Activated T-cell treated with anti-CD3 and anti-CD28 coated beads, Interleukin-2, amount 50 U/mL, for 48 hours (primary cell): ENCODE measurements at places on chromosomes 12 and 14.
A peak's percentile ranks its signal among the peaks of the same experiment; 100 is the strongest.

DNA sequence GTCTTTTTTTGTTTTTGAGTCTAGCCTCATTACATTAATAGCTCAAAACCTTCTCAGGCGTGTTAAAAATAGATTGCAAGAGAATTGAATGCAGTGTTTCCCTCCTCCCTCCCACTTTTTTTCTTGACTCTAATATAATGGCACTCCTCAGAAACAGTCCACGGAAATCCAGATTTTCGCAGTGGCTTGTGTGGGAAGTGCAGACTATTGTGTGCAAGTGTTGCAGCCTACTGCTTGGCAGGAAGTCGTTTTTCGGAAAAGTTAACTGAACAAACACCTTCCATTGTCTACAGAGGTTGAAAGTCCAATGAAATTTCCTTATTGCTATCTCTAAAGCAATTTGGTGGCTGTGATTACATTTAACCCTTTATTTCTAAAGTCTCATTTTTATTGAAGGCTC is 147.9 kb upstream of the E2F7 start:
- no peak for DNase-seq

DNA sequence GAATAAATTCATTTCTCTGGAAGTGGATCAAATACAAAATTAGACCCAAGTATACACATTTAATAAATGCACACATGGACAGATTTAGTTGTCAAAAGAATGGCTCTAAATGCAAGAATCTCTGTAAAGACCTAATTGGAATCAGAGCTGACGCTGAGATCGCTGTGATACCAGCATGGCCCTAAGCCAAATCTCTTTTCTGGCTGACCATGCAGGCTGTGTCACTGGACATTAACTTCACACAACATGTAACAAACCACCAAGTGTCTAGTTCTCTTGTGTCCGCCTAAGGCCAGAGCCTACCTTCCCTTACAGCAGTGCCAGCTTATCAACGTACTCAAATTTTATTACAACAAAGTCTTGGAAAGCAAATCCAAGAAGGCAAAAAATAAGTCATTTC is 127.5 kb downstream of the MED13L start:
- no peak for DNase-seq

DNA sequence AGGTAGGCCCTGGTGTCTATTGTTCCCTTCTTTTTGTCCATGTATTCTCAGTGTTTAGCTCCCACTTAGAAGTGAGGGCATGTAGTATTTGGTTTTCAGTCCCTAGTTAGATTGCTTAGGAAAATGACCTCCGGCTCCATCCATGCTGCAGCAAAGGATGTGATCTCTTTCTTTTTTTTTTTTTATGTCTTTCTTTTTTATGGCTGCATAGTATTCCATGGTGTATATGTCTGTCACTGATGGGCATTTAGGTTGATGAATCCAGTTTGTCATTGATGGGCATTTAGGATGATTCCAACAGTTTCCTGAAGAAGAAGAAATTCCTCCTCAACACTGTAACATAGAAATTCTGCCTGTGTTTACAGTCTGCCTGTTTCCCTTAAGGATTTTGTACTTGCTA is 231.1 kb downstream of the CCDC91 start:
- no peak for DNase-seq

GRCh38 chr14:105495101-105495989 is 4.3 kb downstream of the TEDC1 start:
- peak; percentile 16 for DNase-seq

GRCh38 chr12:124663206-124663605 is 95.8 kb upstream of the NCOR2 start:
- no peak for DNase-seq

GRCh38 chr12:50231346-50231745 is 52.0 kb downstream of the LIMA1 start:
- DNase-seq = no peak

- DNase-seq = peak; percentile 61
These were observed 19.9 kb downstream of the CDKN1B start for GRCh38 chr12:12736759-12737676.

- no peak for DNase-seq
These were observed 78.0 kb upstream of the DICER1 start for GRCh38 chr14:95235351-95235750.

DNA sequence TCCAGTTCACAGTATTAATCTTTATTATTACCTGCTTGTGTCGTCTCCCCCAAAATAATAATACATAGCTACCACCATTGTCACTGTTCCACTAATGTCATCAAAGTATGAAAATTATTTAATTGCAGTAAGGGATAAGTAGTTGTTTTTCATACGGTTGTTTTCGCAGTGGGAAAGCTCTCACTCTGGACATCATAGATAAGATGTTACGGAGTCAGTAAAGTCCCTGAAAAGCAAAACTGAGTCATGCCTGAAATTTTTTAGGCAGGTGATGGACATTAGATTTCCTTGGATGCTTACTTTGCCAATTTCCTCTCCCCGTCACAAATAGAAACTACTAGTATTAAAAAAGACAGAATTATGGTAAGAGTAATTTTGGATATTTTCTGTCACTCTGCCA is 13.2 kb downstream of the PNP start:
- DNase-seq = no peak

DNA sequence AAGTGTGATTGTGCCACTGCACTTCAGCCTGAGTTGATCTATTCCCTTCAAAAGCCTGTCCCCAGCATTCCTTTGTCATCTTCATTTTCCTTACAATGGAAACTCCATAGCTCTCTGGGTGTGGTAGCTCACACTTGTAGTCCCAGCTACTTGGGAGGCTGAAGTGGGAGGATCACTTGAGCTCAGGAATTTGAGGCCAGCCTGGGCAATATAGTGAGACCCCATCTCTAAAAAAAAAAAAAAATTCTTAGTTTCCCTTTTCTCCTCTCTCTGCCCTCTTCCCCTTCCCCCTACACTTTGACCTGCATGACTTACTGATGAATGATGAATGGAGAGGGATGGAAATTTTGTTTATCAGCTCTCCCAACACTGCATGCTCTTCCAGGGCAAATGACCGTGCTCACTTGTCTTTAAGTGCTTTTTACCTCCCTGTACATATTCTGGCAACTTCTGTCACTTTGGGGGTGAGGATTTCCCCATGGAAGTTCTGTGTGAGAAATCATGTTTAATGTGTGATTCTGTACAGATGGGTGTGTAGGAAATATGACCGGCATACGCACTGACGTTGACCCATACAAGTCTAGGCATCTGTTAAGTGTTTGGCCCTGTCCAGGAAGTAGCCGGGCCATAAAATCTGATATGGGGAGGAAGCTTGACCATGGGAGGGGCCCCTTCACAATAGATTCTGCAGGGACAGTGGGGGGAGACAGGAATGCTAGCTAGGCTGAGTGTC is 65.4 kb downstream of the ZFP36L1 start:
- DNase-seq = no peak

- no peak for DNase-seq
These were observed 234.6 kb upstream of the FLRT2 start for GRCh38 chr14:85295318-85295717.

DNA sequence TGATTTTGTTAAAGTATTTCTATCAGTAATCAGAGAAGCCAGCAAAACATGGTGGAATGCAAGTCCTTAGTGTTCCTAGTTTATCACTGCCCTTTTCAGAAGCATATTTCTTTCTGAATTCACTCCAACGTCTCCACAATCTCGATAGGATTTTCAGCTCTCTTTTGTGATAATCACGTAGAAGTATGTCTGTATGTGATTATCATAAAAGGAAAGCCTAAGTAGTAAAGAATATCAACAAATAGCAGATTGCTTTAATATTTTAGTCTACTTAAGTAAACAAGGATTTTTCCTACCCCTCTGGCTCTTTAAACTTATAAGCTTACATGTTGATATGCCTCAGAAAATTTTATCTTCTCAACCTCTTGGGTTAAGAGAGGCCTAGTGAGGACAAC is 147.4 kb upstream of the NUDT4 start:
- DNase-seq = no peak

- no peak for DNase-seq
These were observed 719 bp upstream of the SRSF9 start for GRCh38 chr12:120470150-120470784.

DNA sequence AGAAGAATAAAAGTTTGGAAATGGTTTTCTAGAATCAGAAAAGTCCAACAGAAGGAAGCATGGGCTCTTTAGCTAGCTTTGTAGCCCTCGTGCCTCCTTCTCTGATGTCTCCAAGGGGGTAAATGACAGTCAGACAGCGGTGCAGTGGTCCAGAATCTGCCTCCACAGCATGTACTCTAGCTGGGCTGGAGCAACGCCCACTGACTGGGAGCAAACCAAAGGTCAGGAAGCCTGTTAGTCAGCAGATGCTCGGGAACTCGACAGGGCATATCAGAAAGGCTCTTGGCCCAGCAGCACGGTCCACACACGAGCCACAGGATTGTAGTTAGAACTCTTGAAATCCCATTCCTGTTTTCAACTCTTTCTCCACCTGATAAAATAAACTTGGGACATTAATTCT is 164.3 kb downstream of the GRIN2B start:
- DNase-seq = no peak

DNA sequence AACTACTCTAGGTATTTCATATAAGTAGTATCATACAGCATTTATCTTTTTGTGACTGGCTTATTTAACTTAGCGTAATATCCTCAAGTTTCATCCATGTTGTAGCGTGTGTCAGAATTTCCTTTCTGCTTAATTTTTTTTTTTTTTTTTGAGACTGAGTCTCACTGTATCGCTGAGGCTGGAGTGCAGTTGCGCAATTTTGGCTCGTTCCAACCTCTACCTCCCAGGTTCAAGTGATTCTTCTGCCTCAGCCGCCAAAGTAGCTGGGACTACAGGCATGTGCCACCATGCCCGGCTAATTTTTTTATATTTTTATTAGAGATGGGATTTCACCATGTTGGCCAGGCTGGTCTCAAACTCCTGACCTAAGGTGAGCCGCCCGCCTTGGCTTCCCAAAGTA is 28.9 kb downstream of the PNMA1 start:
- DNase-seq = no peak

DNA sequence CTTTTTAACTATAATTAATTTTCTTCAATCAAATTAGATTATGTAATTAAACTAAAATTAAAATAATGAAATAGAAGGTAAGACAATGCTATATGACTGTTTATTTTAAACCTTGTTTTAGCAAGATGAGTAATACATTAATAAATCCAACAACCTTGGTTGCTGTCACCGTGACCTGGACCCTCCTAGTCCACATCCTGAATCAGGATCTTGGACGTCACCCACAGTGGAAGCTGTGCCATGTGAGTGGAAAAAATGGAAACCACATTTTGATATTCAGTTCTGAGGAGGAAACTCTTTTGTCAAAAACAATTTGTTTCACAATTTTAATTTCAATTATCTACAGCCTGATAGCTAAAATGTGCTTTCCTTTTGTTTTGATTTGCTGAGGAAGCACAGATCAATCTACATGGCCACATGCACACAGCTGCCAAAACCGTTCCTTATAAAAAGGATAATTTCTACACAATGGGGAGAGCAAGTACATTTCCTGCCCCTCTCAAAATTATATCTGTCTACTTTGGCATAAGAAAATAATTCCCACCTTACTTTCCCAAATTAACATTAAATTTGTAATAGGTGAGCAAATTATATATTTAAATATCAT is 255.5 kb downstream of the RASSF9 start:
- no peak for DNase-seq

- peak; percentile 65 for DNase-seq
These were observed 78.7 kb downstream of the PPM1A start for GRCh38 chr14:60327447-60328331.

DNA sequence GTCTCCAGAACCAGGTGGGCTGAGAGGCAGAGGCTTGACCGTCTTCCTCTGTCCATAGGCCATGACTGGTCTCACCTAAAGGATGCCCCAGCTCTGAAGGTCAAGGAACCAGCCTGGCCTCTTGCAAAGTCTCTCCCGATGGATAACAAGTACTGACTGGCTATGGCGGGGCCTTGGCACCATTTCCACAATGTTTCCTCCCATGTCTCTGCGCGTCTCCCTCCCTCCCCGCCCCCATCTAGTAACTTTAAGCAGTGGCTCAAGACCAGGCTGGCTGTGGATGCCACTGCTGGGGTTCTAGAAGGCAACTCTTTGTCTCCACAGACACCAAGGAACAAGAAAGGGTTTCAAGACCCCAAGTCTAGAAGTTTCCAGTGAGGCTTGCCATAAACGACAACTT is 275.5 kb downstream of the DPF3 start:
- DNase-seq = peak; percentile 2

DNA sequence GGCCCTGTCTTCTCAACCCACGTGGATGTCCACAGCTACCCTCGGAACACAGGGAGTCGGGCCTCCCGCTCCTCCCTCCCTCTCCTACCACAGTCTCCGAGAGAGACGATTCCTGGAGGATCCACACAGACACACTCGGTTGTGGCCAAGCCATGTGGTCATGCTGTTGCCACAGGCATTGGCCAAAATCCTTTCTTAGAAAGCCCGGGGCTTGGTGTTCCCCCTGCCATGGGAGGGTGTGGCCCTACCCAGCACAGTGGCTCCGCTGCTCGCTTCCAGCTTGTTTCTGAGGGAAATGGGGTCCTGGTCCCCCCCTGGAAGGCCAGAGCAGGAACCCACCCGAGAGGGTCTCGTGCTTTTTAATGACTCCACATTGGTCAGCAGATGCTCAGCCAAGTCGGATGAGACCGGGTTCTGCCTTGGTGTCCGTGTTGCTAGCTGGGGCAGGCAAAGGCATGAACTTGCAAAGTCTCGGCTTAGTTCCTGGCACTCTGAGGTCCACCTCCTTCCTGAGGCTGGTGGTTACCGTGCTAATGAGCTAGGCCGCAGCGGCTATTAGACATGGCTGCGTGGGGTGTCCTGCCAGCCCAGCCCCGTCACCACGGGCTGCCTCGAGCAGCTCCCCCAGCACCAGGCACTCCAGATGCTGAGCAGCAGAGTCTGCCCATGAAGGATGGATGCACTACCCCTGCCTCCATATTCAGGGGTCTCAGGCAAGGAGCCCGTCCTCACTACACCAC is 46.8 kb upstream of the MEG3 start:
- DNase-seq = no peak

- DNase-seq = no peak
These were observed 7.7 kb downstream of the TMED10 start for GRCh38 chr14:75168586-75169335.

DNA sequence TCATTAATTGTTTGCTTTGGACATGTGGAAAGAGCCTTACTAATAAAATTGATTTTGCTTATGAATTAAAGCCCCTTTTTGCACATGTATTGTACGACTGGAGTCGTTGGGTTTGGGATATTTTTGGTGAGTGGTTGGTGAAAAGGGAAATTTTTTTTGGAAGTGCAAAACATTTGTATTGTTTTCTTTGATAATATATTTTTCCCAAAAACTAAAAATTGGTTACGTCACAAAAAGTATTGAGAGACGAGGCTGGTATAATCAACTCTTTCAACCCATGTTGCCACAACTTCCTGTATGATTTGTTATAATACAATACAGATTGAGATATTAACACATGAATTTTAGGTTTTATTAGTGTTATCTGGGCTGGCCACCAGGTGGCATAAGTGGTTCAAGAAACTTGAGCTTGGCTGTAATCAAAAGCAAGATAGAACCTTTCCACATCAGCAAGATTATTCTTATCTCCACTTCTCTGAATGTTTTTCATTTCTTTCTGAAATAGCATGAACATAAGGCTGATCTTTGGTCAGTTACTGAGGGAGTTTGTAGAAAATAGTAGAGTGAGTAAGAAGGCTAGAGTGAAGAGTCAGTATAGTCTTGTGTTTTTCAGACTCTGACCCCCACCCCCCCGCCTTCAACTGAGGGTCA is 8.7 kb downstream of the NGDN start:
- peak; percentile 57 for DNase-seq

- no peak for DNase-seq
These were observed 648.2 kb downstream of the VRK1 start for GRCh38 chr14:97445367-97445766.
